ENCODE measurements at places on chromosomes 12 and 14.

- peak; percentile 39 for DNase-seq
Observed at GRCh38 chr14:99188731-99189191, 83.2 kb downstream of the BCL11B start.

DNA sequence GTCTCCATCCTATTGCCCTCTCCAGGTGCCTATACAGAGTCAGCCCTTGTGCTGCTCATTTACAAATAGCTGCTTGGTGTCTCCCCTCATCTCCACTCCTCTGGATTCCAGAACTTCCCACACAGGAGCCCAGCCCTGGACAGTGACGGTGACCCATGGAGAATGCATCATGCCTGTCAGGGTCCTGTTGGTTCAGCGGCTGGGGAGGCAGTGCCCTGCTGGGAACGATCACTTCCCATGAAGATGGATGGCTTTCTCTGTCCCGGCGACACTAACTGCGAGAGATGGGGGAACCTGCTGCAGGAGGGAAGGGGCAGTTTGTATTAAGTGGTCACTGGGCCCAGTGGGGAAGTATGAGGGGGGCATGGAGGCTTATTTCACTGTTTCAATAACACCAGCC, 395.0 kb upstream of the TBX3 start:
- no peak for DNase-seq

DNA sequence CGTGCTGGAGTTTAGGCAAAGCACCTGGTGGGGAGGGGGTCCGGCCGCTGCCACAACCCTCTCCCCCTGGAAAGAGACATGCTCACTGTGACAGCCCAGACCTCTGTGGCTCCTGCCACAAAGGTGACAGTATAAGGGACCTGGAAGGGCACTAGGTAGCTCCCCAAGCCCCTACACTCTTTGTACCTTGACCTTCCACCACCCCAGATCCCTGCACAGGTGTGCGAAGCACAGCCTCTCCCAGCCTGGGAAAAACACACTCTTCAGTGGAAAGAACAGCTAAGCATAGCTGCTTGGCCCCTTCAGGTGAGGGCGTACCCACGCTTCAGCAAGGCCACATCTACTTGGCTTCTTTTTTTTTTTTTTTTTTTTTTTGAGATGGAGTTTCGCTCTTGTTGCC, 4.9 kb upstream of the PLA2G1B start:
- no peak for DNase-seq

- no peak for DNase-seq
Observed at GRCh38 chr12:52837413-52837741, 3.3 kb upstream of the KRT79 start.

DNA sequence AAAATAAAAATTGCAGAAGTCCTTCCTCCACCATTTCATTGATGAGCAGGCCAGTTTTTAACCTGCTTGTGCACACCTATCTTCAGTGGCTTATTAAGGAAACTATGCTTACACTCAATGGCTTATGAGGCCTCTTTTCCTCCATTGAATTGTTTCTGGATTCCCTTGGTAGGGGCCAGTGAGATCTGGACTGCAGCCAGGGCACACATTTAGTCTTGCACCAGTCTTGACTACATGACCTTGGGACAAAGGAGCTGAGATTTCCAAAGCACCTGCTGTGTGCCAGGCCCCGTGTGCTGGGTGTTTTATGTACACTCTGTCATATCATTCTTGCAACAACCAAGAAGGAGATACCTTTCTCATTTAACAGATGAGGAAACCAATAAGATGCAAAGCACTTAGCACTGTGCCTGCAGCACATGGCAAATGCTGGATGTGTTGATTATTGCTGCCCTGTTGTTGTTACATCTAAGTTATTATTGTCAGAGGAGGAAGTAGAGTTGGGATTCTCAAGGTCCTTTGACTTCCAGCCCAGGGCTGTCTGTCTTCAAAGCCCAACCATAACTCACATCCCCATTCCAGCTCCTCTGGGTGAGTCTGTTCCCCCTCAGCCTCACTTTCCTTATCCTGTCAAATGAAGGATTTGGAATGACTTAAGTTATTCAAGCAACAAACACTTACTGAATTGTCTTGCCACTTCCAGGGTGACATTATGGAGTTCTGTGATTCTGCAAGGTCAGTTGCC, 31.6 kb upstream of the RIN3 start:
- no peak for DNase-seq

DNA sequence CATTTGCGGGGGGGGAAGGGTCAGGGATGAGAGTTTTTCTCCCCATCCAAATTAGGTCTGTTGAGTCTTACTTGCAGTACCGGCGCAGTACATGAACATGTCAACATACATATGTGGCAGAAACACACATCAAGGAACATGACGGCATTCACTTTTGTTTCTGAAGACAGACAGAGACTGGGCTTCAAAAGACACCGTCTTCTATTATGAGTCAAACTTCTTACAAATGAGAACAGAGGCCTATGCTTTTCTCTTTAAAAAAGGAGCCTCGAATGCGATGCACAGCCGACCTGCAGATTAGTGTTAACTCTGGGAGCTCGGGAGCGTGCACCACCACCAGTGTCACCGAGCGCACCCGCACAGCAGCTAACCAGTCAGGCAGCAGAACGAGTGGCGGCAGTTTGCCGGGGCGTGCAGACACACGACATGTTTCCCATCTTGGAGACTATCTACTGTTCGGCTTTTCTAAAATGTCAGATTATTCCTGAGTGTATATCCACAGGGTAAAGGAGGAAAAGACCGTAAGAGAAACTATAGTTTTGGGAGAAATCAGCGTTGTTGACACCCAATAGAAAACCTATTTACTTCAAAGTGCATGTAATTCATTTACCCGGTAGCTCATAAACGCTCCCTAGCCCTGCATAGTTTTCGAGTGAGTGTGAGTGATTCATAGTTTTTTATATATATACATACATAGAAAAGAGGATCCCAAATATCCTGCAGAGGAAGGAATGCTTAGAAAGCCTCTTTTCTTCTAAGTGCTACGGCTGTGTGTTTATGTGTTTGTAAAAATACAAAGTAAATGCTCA, 33.0 kb downstream of the UBR7 start:
- no peak for DNase-seq
